Stimulated activated CD8-positive, alpha-beta memory T cell treated with anti-CD3 and anti-CD28 coated beads, Interleukin-2, amount 100 ng/mL, for 1 hour (primary cell): ENCODE measurements at places on chromosomes 1 and 21.

- DNase-seq = no peak
Observed at GRCh38 chr1:162070825-162071224, 1.3 kb downstream of the NOS1AP start.

GRCh38 chr1:8846263-8846662, 28.8 kb upstream of the RERE start:
- DNase-seq = no peak

GRCh38 chr1:170765279-170765678, 101.3 kb downstream of the PRRX1 start:
- no peak for DNase-seq

GRCh38 chr1:56670350-56670749, 25.2 kb downstream of the PRKAA2 start:
- DNase-seq = no peak

GRCh38 chr1:1236945-1237873, 5.2 kb downstream of the B3GALT6 start:
- DNase-seq = no peak

DNA sequence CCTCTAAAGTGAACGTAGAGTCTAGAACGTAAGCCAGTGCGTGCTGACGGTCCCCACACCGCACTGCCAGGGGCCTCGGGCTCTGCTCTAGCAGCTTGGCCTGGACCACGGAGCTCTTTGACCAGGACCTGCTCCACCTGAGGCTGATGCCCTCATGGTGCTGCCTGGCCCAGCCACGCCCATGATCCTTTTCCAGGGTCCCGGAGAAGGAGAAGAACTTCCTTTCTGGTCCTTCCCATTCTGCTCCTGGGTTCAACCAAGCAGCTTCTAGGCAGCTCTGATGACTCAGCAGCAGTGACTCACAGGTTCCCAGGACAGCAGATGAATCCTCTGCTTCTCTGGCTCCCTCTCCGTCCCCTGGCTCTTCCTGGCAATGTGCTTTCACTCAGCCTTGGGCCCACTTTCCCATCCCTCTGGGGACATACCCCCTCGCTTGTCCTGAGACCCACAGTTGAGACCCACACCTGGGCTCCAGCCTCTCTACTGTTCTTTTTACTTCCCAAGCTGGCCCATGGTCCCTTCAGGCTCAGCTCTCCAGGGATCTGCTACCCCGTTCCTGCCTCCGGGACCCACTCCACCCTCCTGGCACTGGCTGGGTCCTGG, 246.3 kb upstream of the RAB4A start:
- DNase-seq = no peak

DNA sequence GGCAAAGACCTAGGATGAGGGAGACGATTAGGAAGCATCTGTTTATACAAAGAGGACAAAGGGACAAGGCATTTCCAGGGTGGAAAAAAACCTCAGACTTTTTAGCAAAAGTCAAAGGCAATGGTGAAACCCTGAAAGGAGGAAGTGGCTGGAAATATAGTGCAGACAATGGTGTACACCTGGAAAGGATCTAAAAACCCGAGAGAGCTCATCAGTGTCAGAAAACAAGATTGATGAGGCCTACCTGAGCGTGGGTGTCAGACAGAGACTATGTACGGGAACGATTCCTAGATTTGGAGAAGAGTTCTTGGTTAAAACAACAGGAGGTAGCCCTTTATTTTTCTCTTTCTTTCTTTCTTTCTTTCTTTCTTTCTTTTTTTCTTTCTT, 68.8 kb upstream of the HUNK start:
- no peak for DNase-seq

- no peak for DNase-seq
Observed at GRCh38 chr1:234954613-234955012, 174.0 kb downstream of the TOMM20 start.

DNA sequence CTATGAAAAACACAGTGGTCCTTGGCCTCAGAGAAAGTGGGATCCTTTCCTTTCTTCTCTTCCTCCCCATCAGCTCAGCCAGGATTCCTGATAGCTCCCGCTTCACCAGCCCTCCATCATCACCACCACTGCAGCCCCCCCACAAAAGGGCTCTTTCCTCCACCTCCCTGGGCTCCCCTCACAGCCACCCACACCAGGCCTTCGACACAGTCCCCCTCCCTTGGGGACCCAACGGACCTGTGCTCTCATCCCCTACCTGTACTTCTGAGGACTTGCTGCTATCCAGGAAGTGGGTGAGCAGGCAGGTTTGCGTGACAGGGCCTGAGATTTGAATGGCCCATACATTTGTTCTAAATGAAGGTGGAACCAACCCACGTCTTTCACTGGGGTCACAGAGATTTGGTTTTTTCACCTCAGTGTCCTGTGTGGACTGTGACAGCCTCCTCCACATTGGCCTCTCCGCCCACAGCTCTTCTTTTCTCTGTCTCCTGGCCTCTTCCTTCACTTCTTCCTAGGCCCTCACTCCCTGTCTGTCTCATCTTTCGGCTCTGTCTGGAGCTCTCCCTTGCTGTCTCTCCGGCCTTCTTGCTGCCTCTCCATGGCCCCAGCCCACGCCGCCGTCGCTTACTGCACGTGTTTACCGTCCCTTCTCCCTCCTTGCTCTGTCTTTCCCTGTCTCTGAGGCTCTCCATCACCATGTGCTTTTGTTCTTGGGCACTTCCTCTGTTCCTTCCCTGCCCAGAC, 238.6 kb downstream of the FOXD2 start:
- no peak for DNase-seq

DNA sequence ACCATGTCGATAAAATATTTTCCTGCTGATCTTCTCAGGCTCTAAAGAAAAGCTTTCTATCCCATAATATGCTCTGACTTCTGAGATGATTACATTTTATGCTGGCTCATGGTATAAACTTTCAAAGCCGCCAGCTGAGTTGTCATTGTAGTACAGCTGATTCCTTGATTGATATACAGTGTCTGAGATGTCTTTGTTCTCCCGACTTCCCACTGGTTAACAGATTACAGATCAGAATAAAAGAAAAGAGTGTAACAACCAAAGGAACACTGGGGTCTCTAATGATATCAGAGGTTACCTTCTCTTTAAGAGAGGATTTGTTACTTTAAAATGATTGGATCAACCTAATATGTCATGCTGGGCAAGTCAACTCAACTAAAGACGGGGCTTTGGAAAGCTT, 485.4 kb upstream of the LRRC7 start:
- no peak for DNase-seq

DNA sequence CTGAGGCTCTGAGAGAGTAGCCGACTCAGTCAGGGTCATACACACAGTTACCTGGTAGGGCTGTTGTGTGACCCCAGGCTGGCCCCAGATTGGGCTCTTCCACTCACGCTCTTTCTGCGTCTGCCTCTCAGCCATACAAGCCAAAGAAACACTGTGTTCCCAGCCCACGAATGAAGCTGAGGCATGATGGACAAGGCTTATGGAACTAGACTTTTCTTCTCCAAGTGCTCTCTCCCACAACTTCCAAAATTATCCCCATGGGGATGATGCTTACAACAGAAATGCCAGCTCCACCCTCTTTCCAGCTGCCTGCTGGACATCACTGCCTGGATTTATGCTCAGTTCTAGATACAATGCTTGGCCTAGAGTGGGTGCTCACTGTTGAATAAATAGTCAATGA, 102.8 kb upstream of the JUN start:
- DNase-seq = no peak

- DNase-seq = no peak
Observed at GRCh38 chr1:66676613-66677298, 75.5 kb upstream of the DYNLT5 start.

DNA sequence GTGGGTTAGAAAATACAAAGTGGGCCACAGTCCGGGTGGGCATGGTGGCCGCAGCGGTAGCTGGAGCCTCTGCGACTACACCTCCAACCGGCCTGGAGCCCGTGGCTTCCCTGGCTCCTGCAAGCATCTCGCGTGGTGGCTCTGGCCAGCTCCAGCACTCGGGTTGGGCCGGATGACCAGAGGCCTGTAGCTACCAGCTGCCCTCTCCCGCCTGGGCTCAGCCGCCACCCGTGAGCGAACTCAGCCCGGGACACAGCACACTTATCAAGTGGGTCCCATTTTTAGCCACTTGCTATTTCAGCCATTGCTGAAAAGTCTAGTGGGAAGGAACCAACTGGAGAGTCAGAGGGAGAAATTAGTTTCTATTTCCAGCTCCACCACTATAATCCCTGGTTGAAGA, 107.7 kb upstream of the CACYBP start:
- DNase-seq = no peak

DNA sequence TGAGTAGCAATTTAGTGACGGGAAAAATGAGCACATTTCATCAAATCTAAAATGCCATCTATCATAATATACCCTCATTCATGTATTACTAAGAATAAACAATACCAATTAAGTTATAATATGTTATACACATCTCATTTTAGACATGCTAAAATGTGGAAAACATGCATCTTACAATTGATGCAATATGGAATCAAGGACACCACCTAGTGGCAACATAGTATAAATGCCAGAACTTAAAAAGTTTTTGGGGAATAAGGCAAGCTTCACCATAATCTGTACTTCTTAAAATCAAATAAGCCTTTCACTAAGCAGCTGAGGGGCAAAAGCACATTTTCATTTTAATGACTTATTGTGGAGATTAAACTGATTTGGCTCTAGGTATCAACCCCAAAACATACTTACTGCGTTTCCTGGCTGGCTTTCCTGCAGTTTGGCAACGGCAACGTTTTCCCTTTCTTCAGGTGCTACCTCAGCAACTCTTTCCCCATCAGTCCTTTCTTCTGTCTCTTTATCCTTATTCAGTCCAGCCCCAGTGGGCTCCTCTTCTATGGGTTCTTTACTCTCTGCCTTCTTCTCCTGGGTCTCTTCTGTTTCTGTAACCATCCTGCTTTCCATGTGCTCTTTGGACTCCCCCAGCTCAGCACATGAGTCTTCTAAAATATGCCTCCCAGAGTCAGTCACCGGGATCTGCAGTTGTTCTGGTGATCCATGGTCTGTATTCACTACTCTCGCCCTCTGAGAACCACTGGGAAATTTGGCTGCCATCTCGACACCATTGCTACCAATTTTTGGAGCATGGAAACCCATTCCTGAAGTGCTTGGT, 11.4 kb downstream of the SDE2 start:
- no peak for DNase-seq
